ENCODE measurements at places on chromosomes 2 and 18. TPM values are rescaled to one million over a fixed set of nuclear protein-coding genes. Genes with fewer than 3 reads are reported as not detected.

Gene VWA3B
- total RNA-seq, result not detected

Gene GTF2A1L
- total RNA-seq, result not detected

Gene SLC5A7
- not detected for total RNA-seq

Gene B3GNT7
- under 0.01 TPM for total RNA-seq

Gene PLA2R1
- total RNA-seq, result 4.7 TPM
